Epithelial cell of umbilical artery (primary cell): ENCODE measurements at places on chromosomes 12 and 14. TPM values are rescaled to one million over a fixed set of nuclear protein-coding genes. Genes with fewer than 3 reads are reported as not detected.

The APAF1 gene
- total RNA-seq = 27.6 and 36.9 TPM in 2 replicates

The RECQL gene
- 133 and 165 TPM in 2 replicates for total RNA-seq

The SIX6 gene
- total RNA-seq = not detected in 2 replicates

The ZC2HC1C gene
- total RNA-seq = 1.3 and 3.6 TPM in 2 replicates

The FAM181A gene
- total RNA-seq = not detected in 2 replicates

The SIX4 gene
- total RNA-seq = 4.4 and 4.9 TPM in 2 replicates

The GPR132 gene
- total RNA-seq = not detected in 2 replicates

The ASIC1 gene
- 0.65 and 0.76 TPM in 2 replicates for total RNA-seq

The CLEC6A gene
- not detected in 2 replicates for total RNA-seq

The GABARAPL1 gene
- total RNA-seq = 38.8 and 46.4 TPM in 2 replicates

The SOCS4 gene
- 20.8 and 24.2 TPM in 2 replicates for total RNA-seq

The PTPRB gene
- 55.9 and 92.9 TPM in 2 replicates for total RNA-seq

The RXYLT1 gene
- 14.9 and 17.3 TPM in 2 replicates for total RNA-seq

The GLT1D1 gene
- total RNA-seq = not detected in 2 replicates

The RNU4-1 gene
- total RNA-seq = under 0.01 TPM in 2 replicates

The MGAT4C gene
- total RNA-seq = 0.32 TPM in 1 of 2 replicates, not detected in the other

The RASSF9 gene
- 0.97 and 1.2 TPM in 2 replicates for total RNA-seq

The TMEM132C gene
- total RNA-seq = not detected in 2 replicates

The KRT72 gene
- total RNA-seq = not detected in 2 replicates

The DNAJC22 gene
- 0.61 and 1.3 TPM in 2 replicates for total RNA-seq

The STON2 gene
- total RNA-seq = 0.32 TPM in 1 of 2 replicates, not detected in the other

The ARHGEF25 gene
- 3.8 and 8.1 TPM in 2 replicates for total RNA-seq

The LRRC10 gene
- not detected in 2 replicates for total RNA-seq

The OR2AP1 gene
- not detected in 2 replicates for total RNA-seq

The IAPP gene
- total RNA-seq = not detected in 2 replicates
